HFFc6 (cell line): ENCODE measurements at places on chromosomes 13 and 19. TPM values are rescaled to one million over a fixed set of nuclear protein-coding genes. Genes with fewer than 3 reads are reported as not detected.

GRCh38 chr19:33676999-33677665 is 55.4 kb downstream of the CHST8 start:
- DNase-seq = no peak

DNA sequence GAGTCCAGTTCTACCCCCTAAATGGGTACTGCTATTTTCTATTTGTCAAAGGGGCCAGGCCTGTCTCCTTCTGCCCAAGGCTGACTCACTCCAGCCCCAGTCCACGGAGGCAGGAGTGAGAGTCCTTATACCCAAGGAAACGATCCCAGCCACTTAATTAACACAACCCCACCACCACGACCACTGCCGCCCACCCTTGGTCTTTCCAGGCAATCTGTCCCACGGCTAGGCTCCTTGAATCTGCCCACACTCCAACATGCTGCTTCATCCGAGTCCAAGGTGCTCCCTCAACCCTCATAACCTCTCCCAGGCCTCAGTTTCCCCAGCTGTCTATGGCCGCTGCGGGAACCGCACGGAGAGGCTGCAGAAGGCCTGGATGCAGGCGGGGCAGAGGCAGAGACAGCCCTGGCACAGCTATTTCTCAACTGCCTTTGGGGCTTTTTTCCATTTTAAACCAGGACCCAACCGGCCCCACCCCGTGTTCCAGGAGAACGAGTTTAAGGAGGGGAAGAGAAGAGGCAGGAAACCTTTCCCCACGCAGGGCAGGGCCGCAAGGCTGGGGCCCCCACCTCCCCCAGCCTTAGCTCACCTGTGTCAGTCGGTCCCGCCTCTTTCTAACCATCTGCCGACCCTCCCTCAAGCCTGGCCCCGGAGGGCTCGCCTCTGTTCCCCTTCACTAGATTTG is 746 bp downstream of the RAB3D start:
- no peak for DNase-seq

GRCh38 chr13:80962173-80962572 is 621.2 kb upstream of the SPRY2 start:
- no peak for DNase-seq

- DNase-seq = peak; percentile 47
These were observed 10.3 kb upstream of the ZNF83 start for GRCh38 chr19:52648336-52649016.

GRCh38 chr13:40126306-40127085 is 471.0 kb downstream of the COG6 start:
- no peak for DNase-seq

- DNase-seq = no peak
These were observed 772.9 kb upstream of the SLITRK6 start for GRCh38 chr13:86572115-86572514.

DNA sequence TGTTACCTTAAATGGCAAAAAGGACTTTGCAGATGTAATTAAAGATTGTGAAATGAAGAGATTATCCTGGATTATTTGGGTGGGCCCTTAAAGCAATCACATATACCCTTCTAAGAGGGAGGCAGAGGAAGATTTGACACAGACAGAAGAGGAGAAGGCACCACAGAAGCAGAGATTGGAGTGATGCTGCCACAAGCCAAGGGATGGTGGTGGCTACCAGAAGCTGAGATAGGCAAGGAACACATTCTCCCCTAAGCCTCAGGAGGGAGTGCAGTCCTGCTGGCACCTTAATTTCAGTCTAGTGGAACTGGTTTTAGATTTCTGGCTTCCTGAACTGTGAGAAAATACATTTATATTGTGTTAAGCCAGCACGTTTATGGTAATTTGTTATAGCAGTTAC is 24.2 kb downstream of the DEDD2 start:
- DNase-seq = no peak

DNA sequence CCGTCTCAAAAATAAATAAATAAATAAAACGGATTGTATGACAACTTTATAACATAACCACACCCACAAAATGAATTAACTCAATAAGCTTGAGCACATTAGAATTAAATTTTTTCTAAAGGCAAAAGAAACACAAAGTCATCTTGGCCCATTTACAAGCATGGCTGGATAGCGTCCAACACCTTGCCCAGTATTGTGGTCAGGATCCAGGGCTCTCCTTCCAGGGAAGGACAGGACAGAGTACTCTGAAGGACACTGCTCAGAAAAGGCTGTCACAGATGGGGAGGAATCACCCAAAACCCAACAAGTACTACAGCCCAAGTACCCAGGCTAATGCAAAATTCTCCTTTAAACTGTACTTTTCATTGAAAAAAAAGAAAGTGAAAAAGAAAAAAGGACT is 27.1 kb downstream of the SUGP2 start:
- DNase-seq = no peak

GRCh38 chr13:80955501-80955900 is 614.6 kb upstream of the SPRY2 start:
- DNase-seq = no peak

- peak; percentile 24 for DNase-seq
These were observed 18.1 kb downstream of the N4BP2L1 start for GRCh38 chr13:32409561-32410421.

KCTD4 gene
- 1.1 to 5.1 TPM (median 3.8 TPM) in 3 replicates for total RNA-seq

PRODH2 gene
- not detected in 2 replicates for total RNA-seq

OLFM2 gene
- 2.0 and 6.3 TPM in 2 replicates for total RNA-seq

PLK5 gene
- total RNA-seq = 0.68 to 0.98 TPM (median 0.82 TPM) in 3 replicates
